ENCODE measurements at places on chromosomes 3 and 15. TPM values are rescaled to one million over a fixed set of nuclear protein-coding genes. Genes with fewer than 3 reads are reported as not detected.

The USP8 gene
- 75.4 TPM for total RNA-seq

The C3orf49 gene
- not detected for total RNA-seq

The AGBL1 gene
- 4.8 TPM for total RNA-seq

The CLDN1 gene
- 14.0 TPM for total RNA-seq

The TTBK2 gene
- 13.0 TPM for total RNA-seq

The CDCP1 gene
- total RNA-seq: 0.72 TPM

The TNFAIP8L3 gene
- total RNA-seq: 6.3 TPM

The PLA2G4F gene
- 3.1 TPM for total RNA-seq
